ENCODE measurements at places on chromosomes 7 and 10.

DNA sequence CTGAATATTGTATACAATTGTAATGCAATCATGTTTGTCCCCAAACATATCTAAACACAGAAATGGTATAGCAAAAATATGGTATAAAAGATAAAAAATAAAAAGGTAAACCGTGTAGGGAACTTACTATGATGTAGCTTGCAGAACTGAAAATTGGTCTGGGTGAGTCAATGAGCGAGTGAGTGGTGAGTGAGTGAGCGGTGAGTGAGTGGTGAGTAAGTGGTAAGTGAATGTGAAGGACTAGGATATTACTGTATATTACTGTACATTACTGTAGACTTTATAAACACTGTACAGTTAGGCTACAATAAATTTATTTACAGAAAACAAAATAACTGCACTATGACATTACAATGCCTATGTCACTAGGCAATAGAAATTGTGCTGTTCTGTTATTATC is 1163.2 kb upstream of the SORCS1 start:
- DNase-seq: peak; percentile 7

- DNase-seq: peak; percentile 18
Measured at GRCh38 chr10:69994262-69994661, 58.4 kb upstream of the MACROH2A2 start.

DNA sequence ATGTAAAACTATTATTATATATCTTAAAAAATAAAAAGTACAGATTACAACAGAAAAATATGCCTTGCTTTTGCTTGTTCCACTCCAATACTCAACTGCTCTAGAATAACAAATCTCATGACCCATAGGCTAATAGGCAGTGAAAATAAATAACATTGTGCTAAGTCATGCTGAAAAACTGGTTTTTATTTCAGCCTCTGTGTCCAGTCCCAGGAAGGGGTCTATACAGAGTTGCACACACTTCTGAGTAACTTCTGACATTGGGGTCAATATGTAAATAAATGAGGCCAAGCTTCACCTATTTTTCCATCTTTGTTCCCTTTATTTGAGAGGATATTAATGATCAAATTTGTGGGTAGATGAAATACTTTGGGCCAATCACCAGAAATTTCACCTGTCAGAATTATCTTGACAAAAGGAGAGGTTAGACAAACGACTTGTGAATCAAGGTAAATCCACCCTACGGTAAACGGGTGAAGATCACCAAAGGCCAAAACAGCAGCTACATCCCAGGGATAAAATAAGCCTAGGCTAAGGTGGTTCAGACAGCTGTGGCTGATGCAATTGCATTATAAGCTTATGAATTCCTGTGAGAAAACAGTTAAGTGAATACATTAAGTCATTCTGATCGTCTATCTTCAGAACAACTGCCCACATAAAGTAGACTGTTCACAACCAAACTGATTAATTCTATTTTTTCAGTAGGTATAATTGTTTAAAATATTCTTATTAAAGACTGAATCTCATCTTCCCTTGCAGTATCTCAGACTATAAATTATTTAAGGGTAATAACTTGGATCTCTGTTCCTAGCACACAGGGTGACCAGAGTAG is 87.5 kb downstream of the UBE2H start:
- DNase-seq: peak; percentile 65

GRCh38 chr7:35768346-35768745 is 32.5 kb upstream of the SEPTIN7 start:
- DNase-seq: no peak

DNA sequence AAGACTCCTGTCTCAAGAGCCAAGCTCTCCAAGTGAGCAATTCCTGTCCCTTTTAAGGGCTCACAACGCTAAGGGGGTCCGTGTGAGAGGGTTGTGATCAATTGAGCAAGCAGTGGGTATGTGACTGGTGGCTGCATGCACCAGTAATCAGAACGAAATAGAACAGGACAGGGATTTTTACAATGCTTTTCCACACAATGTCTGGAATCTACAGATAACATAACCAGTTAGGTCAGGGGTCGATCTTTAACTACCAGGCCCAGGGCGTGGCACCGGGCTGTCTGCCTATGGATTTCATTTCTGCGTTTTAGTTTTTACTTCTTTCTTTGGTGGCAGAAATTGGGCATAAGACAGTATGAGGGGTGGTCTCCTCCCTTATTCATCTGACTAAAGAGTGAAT is 54.9 kb upstream of the SP4 start:
- no peak for DNase-seq

GRCh38 chr7:129664029-129665012 is 52.8 kb downstream of the NRF1 start:
- DNase-seq: peak; percentile 84

DNA sequence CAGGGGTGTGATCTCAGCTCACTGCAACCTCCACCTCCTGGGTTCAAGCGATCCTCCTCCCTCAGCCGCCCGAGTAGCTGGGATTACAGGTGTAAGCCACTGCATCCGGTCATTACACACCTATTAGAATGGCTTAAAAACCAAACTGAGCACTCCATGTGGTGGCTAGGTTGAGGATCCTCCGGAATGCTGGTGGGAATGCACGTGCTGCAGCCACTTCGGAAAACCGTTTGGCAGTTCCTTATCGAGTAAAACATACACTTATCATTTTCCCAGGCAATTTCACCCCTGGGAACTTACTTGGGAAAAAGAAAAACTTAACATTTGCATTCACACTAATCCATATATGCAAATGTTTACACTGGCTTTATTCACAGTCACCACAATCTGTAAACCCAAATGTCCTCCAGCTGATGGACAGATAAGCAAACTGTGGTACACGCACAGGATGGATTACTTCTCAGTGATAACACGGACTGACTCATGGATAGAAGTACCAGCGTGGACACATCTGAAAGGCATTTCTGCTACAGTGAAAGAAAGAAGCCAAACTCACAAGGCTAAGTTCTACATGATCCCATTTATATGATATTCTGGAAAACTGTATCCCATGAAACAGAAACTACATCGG is 20.4 kb downstream of the RFC2 start:
- peak; percentile 9 for DNase-seq

DNA sequence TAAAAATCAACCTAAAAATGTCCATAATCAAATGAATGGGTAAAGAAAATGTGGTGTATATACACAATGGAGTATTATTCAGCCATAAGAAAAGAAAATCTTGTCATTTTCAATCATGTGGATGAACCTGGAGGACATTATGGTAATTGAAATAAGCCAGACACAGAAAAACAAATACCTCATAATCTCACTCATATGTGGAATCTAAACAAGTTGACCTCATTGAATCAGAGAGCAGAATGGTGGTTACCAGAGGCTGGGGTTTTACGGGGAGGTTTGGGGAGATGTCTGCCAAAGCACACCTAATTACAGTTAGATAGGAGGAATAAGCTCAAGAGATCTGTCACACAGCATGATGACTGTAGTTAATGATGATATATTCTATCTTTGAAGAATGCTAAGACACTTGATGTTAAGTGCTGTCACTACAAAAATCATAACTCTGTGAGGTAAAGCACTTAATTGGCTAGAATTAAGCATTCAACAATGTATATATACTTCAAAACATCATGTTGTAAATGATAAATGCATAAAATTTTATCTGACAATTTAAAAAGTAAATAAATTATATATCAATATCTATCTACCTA is 39.1 kb upstream of the TNPO3 start:
- DNase-seq: no peak

- DNase-seq: peak; percentile 86
Measured at GRCh38 chr10:110356628-110357245, 52.0 kb upstream of the SMNDC1 start.

- DNase-seq: no peak
Measured at GRCh38 chr7:26052706-26053105, 99.3 kb upstream of the NFE2L3 start.

GRCh38 chr7:93957767-93958166 is 36.2 kb downstream of the GNG11 start:
- DNase-seq: no peak

- DNase-seq: no peak
Measured at GRCh38 chr7:1964211-1964912, 268.4 kb downstream of the MAD1L1 start.

DNA sequence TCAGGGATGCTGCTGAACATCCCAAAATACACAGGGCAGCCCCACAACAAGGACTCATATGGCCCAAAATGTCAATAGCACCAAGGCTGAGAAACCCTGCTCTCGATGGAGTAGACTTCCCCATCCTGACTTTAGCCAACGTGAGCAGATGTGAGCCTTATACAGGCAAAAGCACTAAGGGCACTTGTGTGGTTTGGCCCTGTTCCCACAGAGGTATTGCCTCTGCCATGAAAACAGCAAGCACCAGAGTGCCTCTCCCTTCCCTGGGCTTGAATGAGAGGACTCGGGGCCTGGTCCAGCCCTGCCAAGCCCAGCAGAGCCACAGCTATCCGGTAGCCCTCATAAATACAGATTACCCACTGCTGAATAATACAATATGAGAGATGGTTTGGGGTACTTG is 47.5 kb downstream of the ACSM6 start:
- no peak for DNase-seq

DNA sequence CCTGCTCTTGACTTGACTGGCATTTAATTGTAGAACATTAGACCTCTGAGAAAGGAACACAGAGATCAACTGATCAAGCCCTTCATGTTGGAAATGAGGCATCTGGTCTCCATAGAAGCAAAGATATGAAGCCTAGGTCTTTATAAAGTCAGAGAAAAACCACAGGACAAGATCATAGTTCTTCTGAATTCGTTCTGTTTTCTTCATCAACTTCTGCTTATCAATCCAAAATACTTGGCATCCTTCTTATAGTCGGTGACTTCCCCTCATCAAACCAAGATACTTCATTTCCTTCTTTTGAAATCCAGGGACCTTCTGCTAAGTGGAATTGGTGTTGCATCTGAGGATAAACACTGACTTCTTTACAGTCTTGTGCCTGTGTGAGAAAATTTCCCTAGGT is 77.1 kb upstream of the PRKCQ start:
- DNase-seq: no peak

DNA sequence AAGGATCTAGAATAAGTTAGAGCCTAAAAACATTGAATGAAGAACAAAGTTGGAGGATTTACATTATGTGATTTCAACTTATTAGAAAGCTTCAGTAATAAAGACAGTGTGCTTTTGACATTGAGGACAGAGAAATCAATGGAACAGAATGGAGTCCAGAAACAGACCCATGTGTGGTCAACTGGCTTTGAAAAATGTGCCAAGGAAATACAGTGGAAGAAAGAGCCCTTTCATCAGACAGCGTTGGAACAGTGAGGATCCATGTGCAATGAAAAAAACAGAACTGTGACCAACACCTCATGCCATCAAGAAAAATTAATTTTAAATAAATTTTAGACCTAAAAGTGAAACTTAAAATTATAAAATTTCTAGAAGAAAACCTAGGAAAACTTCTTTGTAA is 50.6 kb upstream of the LRRC18 start:
- no peak for DNase-seq

GRCh38 chr10:24650669-24651391 is 72.9 kb downstream of the ARHGAP21 start:
- no peak for DNase-seq

DNA sequence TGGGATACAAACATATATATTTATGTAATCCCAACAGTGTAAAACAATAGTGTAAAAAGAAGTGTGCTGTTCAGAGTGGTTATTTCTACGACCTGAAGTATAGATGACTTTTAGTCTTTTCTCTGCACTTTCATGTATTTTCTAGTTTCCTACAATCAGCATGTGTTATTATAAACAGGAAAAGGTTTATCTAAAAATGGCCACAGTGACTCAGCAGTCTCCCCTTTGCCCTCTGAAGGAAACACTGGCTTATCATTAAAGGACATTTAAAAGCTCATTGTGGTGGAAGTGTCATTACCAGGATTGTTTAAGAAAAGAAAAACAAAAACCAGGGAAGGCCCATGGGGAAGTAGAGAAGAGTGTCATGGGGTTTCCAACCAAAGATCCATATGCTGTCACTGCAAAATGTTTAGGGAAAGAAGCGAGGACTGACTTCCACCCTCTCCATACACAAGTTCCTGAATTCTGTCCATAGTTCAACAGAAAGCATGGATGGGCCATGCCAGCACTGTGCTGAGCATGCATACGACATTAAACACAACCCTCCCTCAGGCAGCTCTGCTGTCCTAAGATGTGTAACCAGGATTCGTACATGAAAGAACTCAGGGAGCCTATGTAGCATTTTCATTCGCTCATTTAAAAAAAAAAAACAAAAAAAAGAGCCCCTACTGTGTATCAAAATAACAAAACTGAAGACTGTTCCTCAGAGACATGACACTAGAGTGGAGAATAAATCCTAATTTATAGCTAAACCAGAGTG is 10.2 kb downstream of the CYREN start:
- DNase-seq: peak; percentile 45

DNA sequence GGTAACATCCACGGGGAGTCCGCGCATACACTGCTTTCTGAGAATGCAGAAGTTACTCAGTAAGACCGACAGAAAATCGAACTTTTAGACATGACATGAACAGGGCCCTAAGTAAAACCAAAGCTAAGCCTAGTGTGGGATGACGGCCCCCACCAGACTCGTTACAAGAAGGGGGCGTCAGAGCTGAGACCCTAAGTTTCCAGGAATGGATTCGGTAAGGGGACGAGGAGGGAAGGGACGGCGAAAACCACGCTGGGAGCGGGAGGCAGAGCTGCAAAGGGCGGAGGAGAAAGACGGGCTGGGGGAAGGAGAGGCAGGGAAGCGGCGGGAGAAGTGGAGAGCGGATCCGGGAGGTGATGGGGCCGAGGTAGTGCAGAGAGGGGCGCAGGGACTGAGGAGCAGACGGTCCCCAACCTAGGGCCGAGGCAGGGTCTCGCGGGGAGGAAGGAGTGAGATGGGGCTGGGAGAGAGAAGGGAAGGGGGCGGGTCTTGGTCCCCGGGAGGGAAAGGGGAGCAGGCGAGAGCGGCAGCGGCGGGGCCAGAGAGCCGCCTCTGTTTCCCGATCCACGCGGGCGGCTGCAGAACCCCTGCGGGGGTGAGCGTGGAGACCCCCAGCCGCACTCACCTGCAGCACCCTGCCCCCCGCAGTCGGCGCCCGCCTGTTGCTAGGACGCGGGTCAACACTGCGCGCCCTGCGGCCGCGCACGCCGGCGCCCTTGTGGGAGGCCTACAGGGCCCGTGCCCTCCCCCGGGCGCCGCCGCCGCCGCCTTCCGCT is 513 bp downstream of the ODAD2 start:
- DNase-seq: peak; percentile 57

DNA sequence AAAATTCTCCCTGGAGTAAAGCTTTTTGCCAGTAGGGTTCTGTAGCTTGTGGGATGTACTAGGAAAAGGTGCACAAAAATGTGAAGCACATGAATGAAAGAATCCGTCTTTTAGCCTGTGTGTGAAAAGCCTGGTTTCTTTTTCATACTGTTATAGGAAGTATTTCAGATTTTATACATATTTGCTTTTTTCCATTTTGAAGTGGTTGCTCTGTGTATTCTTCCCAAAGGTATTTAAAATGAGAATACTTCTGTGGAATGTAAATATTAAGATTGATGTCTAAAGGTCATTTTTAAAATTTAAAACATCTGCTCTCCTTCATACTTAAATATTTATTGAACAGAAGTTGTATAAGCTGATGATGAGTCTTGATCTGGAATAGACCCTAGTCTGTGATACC is 96.8 kb downstream of the CDK14 start:
- DNase-seq: peak; percentile 37

DNA sequence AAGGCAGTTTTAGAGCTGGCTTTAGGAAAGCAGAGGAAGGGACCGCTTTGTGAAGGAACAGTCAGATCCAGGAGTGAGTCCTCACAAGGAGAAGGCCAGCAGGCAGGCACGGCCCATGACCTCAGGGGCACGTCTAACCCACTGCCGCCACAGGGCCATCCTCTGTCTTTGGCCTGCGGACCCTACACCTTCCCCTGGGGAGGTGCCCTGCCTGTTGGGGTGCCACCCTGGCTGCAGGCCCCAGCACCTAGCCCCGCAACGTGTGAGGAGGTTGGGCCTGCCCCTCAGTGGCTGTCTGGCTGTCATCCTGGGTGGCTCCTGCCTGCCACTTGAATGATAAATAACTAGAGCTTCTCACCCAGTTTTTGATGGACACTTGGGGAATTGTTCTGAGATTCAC is 31.0 kb upstream of the TRIM8 start:
- no peak for DNase-seq

Data from astrocyte of the spinal cord (primary cell).